ENCODE measurements at places on chromosomes 16 and 17. TPM values are rescaled to one million over a fixed set of nuclear protein-coding genes. Genes with fewer than 3 reads are reported as not detected.

The TNP2 gene
- total RNA-seq: not detected

The IGFBP4 gene
- 505 TPM for total RNA-seq

The C17orf75 gene
- 24.6 TPM for total RNA-seq

The STH gene
- total RNA-seq: not detected

The CD300LF gene
- 2.5 TPM for total RNA-seq

The FGF11 gene
- total RNA-seq: 3.5 TPM

The SLC13A2 gene
- total RNA-seq: 0.62 TPM

The KRT33A gene
- total RNA-seq: not detected

The NPIPA2 gene
- 4.2 TPM for total RNA-seq

The ABCA9 gene
- total RNA-seq: 4.3 TPM

The SEPTIN12 gene
- total RNA-seq: not detected

The EPX gene
- not detected for total RNA-seq

The HS3ST3A1 gene
- total RNA-seq: not detected

The HOXB7 gene
- 28.9 TPM for total RNA-seq

The CACNG3 gene
- total RNA-seq: not detected

The SHISA9 gene
- 0.52 TPM for total RNA-seq

The CREBBP gene
- total RNA-seq: 104 TPM

The JUP gene
- 277 TPM for total RNA-seq

The GPRC5C gene
- total RNA-seq: 153 TPM

The KLHDC4 gene
- total RNA-seq: 63.2 TPM

The BCAR1 gene
- total RNA-seq: 81.8 TPM

The DOC2B gene
- 23.5 TPM for total RNA-seq
